ENCODE measurements at places on chromosomes 1 and 21. TPM values are rescaled to one million over a fixed set of nuclear protein-coding genes. Genes with fewer than 3 reads are reported as not detected.

GRCh38 chr1:17597651-17598050 lies 58.2 kb downstream of the ARHGEF10L start:
- DNase-seq: no peak

DNA sequence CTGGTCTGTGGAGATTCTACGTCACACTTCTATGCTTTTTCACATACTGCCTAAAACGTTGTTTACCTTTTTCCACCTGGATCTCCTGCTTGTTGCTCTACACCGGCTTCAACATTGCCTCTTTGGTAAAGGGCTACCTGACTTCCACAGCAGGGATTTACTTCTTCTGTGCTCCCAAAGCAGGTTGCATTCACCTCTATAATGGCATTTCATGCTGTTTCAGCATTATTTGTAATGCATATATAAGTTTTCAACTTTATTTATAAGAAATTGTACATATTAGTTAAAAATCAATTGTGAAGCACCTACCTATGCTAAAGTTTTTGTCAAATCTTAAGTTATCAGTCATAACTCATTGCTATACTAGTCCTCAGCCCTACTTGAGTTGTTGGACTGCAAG lies 55.4 kb downstream of the DDAH1 start:
- DNase-seq: no peak

DNA sequence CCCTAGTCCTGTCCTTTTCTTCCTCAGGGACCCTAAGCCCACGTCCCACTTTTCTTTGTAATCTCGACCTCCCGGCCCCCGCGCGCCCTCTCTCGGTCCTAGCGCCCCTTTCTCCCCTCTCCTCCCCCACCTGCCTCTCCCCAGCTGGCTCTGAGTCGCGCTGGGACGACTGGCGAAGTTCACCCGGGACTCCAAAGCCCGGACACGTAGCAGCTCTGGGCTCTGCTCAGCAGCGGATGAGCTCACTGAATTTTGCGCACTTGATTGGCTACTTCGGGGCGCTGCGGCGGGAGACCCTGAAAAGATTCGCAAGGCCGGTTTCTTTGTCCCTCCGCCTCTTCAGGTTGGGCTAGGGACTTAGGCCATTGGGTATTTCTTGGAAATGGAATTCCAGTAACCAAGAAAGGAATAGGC lies 16.3 kb upstream of the ACKR1 start:
- no peak for DNase-seq

GRCh38 chr21:42387843-42388340 lies 8.0 kb downstream of the TMPRSS3 start:
- DNase-seq: no peak

The FLG2 gene
- total RNA-seq: not detected
